ENCODE measurements at places on chromosomes 16 and 17.

- DNase-seq, result no peak
Measured at GRCh38 chr17:67390646-67391361, 13.7 kb downstream of the PITPNC1 start.

- DNase-seq, result no peak
Measured at GRCh38 chr17:80727409-80727755, 182.7 kb downstream of the RPTOR start.

DNA sequence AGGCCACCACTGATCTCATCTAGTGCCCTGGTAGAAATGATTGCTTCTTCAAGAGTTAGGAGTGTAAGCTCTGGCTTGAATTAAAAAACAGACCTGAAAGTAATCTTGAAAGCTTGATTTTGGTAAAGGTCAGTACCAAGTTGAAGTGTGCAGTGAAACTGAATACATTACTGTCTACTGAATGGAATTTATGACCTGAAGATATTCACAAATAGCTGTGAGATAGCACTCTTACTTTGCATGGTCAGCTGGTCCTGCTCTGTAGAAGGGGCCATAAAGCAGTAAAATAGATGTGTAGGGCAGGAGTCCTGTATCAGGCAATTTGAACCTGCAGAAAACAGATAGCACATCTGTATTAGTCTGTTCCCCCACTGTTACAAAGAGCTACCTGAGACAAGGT lies 78.6 kb downstream of the MYH13 start:
- DNase-seq, result no peak

GRCh38 chr17:50110591-50111349 lies 15.6 kb downstream of the PDK2 start:
- no peak for DNase-seq

GRCh38 chr17:67139784-67140665 lies 95.7 kb downstream of the CACNG1 start:
- no peak for DNase-seq

GRCh38 chr16:7503666-7504065 lies 171.0 kb downstream of the RBFOX1 start:
- DNase-seq, result no peak

- no peak for DNase-seq
Measured at GRCh38 chr17:32529604-32530003, 42.8 kb downstream of the CDK5R1 start.

GRCh38 chr16:56423584-56424403 lies 1.6 kb downstream of the AMFR start:
- no peak for DNase-seq

DNA sequence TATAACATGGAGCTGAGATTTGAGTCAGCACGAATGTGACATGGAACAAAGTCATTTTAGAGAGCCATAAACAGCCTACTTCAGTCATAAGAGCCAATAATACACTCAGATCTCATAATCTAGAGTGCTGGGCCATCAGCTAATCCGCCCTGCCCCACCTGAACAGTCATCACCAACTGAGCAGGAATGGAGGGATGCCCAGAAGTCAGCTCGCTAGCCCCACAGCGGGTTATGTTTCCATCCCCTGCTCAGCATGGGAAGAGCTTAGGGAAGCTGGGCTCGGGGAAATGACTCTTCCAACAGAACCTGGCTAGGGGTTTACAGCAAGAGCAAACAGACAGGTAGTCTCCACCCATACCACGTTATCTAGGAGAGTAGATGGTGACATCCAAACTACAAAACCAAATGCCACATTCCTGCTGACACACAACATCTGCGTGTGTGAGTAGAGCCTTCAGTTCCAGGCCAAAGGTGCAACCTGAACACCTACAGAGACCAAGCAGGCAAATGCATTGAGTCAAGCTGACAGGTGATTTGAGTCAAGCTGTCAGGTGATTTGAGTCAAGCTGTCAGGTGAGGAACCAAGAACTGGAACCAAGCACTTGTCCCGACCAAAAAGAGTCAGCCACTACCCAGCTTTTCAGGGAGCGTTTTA lies 2.0 kb downstream of the TMEM11 start:
- no peak for DNase-seq

- no peak for DNase-seq
Measured at GRCh38 chr16:35410438-35410837, 1951.0 kb downstream of the TP53TG3F start.

DNA sequence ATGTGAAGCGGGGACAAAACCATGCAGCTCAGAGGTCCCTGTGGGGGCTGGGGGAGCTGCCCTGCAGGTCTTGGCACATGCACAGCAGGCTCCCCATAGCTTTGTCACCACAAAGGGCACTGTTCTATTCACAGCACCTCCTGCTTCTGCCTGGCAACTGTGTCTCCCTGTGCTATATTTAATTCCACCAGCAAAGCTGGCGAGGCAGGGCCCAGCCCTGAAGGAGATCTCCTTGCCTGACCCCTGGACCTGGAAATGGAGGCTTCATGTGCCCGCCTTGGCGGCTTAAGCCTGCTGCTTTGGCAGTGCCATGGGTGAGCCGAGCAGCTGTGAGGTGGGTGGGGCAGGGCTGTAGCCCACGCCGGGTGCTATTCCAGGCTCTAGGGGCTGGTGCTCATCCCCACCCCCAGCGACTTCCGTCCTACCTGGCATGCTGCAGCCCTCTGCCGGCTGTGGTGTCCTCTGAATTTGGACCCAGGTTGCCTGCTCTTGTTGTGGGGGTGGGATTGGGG lies 6.8 kb downstream of the LDHD start:
- DNase-seq, result no peak

DNA sequence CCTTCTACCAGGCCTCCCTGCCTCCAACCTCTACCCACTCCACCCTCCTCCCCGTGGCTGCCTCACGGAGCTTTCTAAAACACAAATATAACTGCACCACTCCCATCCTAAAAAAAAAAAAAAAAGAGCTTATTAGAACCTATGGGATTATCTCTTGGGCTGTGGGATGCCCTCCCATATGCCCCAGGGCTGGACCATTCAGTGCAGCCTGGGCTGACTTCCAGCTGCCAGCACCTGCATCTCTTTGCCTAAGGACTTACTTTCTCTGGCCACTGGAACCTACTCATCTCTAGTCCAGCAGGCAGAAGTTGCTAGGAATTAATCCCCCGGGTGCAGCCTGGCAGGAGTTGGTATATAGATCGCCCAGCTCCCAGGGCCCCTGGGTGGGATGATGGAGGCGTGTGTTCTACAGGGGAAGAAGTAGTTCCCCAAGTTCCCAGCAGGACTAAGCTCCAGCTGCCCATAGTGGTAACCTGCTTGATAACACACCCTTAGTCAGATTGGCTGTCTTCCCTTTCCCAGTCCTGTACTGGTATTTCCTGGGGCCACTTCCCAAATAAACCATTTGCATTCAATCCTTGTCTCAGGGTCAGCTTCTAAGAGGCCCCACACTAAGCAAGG lies 10.3 kb downstream of the MPP3 start:
- no peak for DNase-seq

DNA sequence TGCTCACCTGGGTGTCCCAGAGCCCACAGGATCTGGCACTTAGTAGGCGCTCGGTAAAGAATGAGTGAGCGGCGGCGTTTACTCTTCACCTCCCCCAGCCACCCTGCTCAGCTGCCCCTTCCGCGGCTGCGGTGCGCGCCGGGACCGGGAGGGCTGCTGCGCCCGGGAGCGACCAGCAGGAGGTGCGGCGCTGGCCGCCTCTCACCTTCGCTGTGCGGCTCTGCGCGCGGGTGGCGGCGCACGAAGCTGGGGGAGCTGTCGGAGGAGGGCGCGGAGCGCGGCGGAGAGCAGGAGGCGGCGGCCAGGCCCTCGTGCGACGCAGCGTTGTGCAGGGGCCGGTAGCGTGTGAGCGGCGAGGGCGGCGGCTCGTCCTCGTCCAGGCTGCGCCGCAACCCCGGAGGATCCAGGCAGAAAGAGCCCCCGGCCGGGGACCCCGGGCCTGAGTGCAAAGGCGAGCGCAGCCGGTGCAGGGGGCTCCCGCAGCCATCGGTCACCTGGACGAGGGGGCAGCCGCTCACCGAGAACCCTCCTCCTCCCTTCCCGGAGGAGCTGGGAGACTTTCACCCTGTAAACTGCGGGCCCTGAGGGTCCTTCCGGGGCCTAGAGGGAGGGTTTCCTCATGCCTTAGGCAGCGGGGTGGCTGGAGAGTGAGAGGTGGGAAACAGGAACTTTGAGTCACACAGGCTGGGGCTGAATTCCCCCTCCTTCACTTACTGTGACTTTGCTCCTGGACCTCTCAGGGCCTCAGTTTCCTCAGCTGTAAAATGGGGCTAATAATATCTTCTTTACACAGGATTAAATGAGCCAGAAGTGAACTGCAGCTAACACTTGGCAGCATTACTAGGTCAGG lies 12.5 kb downstream of the SAMD14 start:
- no peak for DNase-seq

DNA sequence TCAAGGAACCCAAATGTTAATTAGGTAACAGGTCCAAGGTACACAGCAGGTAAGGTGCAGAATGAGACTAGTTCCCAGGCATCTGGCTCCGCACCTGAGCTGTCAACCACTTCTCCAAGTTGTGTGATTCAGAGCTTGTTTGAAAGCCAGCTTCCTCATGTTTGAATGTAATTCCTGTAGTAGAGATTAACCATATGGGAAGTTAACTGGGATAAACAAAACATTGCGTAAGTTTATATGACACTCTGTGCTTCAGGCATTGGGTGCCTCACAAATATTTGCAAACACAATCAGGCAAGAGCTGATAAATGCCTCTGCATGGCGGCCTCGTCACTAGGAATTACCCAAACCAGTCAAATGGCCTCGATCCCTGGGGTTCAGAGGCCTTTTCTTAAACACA lies 27.9 kb upstream of the CPHXL start:
- DNase-seq, result no peak

GRCh38 chr16:86836503-86837129 lies 258.3 kb downstream of the FOXL1 start:
- no peak for DNase-seq

- DNase-seq, result no peak
Measured at GRCh38 chr17:77353684-77354419, 213.1 kb downstream of the SEC14L1 start.

GRCh38 chr16:19505600-19506303 lies 16.1 kb downstream of the GDE1 start:
- no peak for DNase-seq

- DNase-seq, result no peak
Measured at GRCh38 chr16:56316545-56316944, 108.8 kb downstream of the AMFR start.

- no peak for DNase-seq
Measured at GRCh38 chr17:19673623-19674022, 25.1 kb downstream of the ALDH3A2 start.

DNA sequence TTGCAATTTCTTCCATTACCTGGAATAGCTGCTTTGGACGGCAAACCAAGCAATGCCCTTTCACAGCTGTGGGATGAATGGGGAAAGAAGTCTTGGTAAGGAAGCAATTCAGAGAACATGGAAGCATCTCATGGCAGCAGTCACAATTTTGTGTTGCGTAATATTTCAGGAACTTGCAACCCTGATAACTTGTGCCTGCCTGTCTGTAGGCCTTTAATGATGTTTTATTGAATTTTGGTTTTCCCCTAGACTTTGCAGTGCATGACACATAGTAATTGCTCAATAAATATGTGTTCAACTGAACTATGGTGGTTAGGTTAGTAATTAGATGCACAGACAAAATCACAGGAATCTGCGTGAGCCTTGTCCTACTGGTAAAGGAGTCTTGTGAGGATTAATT lies 439.5 kb downstream of the WWOX start:
- DNase-seq, result no peak

DNA sequence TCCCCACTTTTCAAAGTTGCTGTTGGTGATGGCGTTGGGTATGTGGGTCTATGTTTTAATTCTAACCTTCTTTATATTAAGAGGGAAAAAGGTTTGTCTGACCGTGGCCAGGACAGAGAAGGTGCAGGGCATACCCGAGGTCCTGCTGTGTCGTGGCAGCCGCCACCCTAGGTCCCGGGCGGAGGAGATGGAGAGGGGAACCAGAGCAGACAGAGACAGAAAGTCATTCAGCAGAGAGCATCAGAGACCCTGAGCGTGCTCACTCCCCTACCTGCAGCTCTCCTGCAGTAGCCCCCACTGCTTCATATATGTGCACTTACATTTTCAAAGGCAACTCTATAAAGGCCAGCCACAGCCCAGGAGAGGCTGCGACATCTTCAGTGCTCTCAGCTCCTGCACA lies 327.2 kb upstream of the TNRC6C start:
- no peak for DNase-seq

- DNase-seq, result no peak
Measured at GRCh38 chr16:46996391-46996790, 22.9 kb upstream of the DNAJA2 start.

DNA sequence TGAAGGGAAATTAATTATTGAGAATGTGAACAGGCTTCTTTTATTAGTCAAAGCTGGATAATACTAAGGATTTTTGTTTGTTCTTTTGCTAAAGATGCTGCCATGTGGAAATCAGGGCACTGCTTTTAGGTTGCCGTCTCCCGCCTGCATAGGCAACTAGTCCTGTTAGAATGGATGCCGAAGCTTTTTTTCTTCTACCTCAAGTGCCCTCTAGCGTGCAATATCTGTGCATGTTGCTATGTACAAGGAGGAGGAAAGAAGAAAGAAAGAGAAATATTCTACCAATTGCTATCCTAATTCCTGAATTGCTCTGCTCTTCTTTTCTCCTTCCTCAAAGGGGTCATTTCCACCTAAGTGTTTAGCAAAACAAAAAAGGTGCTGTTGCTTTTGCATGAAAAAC lies 5.2 kb upstream of the CDH8 start:
- no peak for DNase-seq

DNA sequence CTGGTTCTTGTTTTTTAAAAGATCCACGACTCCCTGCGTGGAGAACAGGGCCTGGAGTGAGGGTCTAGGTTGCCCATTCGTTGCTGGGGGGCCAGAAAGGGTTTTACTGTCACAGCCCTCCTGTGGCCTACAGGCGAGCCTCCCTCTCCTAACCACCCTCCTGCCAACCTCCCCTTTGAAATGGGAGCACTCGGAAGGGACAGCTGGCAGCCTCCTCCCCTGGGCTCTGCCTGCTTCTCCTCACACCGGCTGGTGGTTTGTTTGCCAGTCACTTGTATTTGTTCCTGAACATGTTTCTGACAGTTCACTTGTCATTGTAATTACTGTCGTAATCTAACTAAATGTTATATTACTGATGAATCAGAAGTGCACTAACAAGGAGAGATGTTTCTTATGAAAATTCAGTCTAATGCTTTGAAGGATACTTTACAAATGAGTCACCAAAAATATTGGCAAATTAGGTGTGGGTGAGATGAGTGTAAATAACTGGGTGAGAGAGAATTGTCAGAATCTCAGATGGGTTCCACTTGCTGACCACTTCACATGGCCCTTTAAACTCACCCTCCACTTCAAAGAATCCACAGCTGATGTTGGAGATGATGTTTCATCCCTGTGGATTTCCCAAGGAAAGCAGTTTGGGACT lies 2.7 kb upstream of the SPPL2C start:
- DNase-seq, result no peak

- no peak for DNase-seq
Measured at GRCh38 chr17:79938336-79939093, 97.2 kb downstream of the TBC1D16 start.

All from neuronal stem cell (in vitro differentiated cells).